ENCODE measurements at places on chromosomes 6 and 20.

GRCh38 chr6:77133031-77133430 lies 330.3 kb downstream of the HTR1B start:
- DNase-seq: no peak

DNA sequence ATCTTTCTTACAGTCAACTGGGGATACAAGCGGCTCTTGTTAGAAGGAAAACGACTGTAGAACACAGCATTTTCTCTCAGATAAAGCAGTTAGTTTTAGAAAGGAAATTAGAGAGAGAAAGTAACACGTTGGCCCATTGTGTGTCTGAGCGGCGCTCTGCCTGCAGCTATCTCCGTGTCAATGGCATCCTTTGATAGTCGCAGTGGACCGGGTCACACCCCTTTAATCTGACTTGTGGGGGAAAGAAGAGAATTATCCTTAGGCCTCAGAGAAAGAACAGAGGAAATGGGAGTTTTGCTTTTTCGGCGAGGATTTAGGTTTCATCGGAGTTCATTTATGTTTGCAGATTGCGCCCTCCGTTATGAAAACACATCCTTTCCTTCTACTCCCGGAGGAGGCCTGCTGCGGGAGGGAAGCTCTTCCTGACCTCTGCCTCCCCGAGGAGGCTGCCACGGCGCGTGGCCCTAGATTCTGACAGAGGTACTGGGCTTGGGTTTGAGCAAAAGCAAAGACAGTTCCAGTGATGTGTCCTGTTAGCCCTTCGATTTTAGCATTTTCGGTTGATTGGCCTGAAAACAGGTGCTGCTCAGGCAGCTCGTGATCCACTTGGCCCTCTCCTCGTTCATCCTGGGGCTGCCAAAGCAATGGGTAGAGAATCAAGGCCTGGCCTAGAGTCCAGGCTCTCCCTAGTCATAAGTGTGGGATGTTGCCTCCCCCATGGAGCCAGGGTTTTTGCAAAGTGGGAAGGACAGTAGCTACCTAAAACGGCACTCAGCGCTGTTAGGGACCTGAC lies 74.9 kb downstream of the ZDHHC14 start:
- peak; percentile 41 for DNase-seq

GRCh38 chr6:162528538-162528937 lies 199.0 kb downstream of the PRKN start:
- no peak for DNase-seq

GRCh38 chr20:347640-348484 lies 951 bp downstream of the NRSN2 start:
- peak; percentile 94 for DNase-seq

GRCh38 chr6:150539568-150539967 lies 60.1 kb upstream of the PLEKHG1 start:
- DNase-seq: no peak

DNA sequence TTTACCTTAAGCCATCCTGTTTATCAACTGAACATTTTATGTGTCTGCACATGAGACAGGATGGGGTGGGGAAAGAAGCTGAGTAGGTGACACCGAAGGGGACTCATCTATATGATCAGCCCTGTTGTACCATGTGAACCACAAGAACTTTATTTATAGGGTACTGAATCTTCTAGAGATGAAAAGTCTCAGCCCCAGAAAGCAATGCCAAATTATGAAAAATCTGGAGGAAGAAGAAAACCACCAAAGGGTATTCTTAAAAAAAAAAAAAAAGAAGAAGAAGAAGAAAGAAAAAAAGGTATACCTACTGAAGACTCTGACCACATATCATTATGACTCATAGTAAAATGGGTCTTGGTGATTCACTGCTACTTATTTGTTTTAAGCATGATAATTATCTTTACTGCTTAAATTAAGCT lies 39.8 kb upstream of the HBS1L start:
- DNase-seq: no peak

- DNase-seq: no peak
Observed at GRCh38 chr6:11160199-11160598, 48.7 kb upstream of the ERVFRD-1 start.

GRCh38 chr6:167232356-167232755 lies 58.8 kb upstream of the UNC93A start:
- DNase-seq: peak; percentile 11

DNA sequence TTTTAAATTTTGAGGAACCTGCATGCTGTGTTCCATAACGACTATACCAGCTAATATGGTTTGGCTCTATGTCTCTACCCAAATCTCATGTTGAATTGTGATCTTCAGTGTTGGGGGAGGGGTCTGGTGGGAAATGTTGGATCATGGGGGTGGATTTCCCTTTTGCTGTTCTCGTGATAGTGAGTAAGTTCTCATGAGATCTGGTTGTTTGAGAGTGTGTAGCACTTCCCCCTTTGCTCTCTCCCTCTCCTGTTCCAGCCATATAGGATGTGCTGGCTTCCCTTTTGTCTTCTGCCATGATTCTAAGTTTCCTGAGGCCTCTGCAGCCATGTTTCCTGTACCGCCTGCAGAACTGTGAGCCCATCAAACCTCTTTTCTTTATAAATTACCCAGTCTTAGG lies 61.8 kb upstream of the NEDD9 start:
- DNase-seq: no peak

GRCh38 chr20:24998121-24998520 lies 5.6 kb upstream of the APMAP start:
- no peak for DNase-seq

GRCh38 chr6:36607683-36608386 lies 13.7 kb downstream of the SRSF3 start:
- no peak for DNase-seq

DNA sequence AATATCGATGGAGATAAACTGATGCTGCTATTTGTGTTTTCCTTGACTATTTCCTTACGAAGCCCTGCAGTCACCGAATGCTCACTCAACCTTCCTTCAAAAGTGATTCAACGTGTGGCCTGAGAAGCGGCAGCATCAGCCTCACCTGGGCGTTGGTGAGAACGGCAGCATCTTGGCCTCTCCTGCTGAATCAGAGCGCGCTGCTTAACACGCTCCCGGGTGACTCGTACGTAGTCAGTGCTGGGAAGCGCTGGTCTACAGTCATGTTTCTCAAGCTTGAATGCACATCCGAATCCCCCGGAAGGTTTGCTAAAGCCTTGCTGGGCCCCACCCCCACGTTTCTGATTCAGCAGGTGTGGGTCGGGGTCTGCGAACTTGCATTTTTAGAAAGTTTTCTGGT lies 214.1 kb upstream of the RREB1 start:
- no peak for DNase-seq

DNA sequence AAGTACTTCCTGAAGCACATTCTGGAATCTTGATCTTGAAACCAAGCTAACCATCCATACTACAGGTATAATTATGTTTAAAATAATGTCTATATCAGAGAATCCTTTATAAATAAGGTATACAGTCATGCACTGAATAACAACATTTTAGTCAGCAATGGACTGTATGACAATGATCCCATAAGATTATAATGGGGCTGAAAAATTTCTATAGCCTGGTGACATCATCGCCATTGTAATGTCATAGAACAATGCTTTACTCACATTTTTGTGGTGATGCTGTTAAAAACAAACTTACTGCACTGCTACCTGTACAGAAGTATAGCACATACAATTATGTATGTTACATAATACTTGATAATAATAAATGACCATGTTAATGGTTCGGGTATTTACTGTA lies 31.8 kb downstream of the RNF146 start:
- no peak for DNase-seq

DNA sequence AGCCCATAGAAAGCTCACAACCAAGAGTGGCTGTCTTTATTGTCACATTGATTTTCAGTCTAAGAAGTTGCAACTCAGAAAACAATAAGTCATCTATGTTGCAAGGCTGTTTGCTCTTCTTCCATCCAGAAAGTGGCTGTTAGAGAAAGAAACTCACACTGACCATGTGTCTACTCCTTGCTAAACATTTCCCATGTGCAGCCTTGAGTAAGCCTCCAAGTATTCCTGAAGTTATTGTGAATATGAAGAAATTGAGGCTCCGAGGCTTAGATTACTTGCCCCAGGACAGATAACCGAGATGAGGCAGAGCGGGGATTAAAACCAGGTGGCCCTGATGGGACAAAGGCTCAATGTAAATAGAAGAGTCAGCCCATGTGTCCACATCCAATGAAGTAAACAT lies 105.0 kb downstream of the SPTLC3 start:
- no peak for DNase-seq

DNA sequence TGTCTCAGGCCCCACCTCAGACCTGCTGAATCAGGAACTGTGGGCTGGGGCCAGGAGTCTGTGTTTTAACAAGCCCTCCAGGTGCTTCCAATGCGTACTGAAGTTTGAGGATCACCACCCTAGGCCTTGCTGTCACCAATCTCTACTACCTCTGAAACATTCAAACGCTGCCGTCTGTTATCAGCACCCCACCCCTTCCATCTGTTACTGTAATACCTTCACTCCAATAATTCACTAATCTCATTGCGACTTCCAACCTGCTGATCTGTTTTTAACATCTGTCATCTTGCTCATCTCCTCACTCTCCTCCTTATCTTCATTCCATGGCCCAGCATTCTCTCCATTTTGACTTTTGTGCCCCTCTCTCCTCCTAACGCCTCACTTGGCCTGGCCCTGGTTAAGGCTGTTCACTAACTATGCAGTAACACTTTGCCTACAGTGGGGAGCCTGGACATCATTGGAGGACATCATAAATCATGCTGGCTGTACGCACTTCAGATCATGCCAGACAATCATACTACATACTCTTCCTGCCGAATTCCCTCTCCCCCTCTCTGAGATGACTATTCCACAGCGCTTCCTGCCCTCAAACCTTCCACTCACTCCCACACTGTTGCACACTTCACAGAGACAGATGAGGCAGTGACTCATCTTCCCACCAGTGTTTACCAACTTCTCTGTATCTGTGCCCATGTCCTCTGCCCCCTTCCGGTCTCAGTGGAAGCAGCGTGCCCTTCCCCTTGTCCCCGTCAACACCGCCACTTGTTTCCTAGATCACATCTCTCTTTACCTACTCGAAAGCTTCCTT lies 3.0 kb upstream of the GUCA1B start:
- DNase-seq: no peak

GRCh38 chr6:26457806-26458688 lies at the start of gene BTN2A1:
Gene BTN2A1, plus strand, starts transcription at chr6:26457955. Its CDS starts 682 bp downstream, at chr6:26458637.
- DNase-seq: peak; percentile 36

- DNase-seq: no peak
Observed at GRCh38 chr6:53437557-53438202, 88.9 kb upstream of the ELOVL5 start.

DNA sequence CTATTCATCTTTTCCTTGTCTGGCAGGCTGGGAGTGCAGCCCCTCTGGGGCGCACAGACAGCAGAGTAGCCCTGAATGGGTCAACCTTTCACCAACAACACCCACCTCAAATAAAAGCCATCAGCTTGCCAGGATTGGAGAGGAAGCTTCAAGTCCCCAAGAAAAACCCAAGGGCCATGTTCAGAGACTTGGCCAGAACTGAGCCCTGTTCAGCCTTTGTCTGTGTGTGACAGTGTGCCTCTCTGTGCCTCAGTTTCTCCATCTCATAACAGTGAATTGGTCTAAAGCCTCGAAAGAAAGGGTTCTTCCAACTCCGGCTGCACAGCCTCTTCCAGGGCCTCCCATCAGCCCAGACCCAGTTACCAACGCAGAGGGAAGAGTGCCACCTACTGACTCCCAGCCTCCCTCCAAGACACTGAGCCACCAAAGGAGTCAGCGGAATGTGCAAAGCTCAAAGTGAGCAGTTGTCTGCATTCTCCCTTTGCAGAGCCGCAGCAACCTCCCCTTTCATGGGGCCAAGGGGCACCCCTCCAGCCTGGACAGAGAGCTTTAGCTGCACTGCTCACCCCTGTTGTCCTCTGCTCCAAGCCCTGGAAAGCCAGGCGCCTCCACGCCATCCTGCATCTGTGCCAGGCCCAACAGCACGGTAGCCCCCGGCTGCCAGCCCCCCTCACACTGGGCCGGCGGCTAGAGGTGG lies 82.7 kb upstream of the TOP1 start:
- DNase-seq: peak; percentile 36

GRCh38 chr20:41501376-41501775 lies 116.8 kb downstream of the CHD6 start:
- no peak for DNase-seq

DNA sequence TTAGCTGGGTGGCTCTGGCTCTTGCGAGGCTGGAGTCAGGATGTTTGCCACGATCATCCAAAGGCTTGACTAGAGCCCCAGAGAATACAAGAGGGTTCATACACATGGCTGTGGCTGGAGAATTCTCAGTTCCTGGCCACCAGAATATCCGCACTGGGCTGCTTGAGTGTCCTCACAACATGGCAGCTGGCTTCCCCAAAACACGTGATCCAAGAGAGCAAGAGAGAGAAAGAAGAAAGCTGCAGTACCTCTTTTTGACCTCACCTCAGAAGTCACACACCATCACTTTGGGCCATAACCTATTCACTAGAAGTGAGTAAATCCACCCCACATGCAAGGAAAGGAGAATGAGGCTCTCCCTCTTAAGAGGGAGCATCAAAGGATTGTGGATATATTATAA lies 21.5 kb upstream of the BPIFB1 start:
- DNase-seq: no peak

DNA sequence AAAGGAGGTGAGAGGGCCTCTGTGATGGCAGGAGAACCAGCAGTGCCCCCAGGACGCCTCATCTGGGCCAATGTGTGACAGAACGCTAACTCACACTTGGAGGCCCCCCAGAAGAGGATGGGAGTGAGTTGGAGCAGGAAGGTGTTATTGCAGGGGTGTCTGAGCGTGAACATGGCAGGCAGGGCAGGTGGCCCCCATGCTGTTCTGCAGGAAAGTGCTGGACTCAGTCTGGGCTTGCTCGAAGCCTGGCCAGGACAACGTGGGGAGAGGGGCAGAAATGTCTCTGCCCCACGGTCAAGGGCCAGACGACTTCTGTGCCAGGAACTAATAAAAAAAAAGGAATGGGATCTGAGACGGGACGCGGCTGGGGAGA lies 931 bp upstream of the EBF4 start:
- DNase-seq: no peak

- DNase-seq: no peak
Observed at GRCh38 chr6:83597511-83597910, 85.2 kb downstream of the PRSS35 start.

DNA sequence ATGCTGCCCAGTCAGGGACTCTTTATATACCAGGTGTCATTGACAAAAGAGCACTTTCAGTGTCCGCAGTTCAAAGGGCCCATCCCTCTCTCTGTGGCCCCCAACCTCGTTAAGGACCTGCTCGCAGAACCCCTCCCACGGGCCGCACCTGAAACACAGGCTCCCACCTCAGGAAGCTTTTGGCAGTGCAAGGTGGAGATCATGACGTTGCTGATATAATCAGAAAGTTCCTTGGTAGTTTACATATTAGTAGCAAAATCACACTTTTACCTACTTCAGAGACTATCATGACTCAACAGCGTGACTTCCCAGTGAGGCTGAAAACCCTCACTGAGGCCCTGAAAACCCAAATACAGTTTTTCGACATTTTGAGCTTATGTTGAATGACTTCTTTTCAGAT lies 4.1 kb downstream of the TTLL2 start:
- no peak for DNase-seq

DNA sequence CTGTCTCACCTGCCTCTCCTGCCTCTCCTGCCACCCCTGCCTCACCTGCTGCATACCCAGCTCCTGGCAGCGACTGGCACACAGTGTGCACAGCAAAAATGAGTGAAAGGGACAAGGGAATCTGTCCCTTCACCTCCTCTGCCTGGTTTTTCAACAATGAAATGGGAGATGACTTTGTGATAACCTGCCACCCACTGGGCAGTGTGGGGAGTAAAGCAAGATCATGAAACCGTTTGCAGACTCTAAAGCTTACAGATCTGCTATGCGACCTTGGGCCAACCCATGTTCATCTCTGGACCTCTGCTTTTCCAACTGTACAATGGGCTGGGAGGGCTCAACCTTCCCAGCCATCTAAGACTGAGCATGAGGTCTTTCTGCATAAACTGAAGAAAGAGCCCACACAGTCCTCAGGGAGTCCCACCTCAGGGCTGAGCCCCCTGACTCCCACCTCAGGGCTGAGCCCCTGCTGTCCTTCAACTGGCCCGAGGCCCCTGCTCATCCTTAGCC lies 81.1 kb downstream of the RIPOR3 start:
- no peak for DNase-seq

All from H1 (cell line).